AG04450 (cell line): ENCODE measurements at places on chromosomes 7 and 10.

DNA sequence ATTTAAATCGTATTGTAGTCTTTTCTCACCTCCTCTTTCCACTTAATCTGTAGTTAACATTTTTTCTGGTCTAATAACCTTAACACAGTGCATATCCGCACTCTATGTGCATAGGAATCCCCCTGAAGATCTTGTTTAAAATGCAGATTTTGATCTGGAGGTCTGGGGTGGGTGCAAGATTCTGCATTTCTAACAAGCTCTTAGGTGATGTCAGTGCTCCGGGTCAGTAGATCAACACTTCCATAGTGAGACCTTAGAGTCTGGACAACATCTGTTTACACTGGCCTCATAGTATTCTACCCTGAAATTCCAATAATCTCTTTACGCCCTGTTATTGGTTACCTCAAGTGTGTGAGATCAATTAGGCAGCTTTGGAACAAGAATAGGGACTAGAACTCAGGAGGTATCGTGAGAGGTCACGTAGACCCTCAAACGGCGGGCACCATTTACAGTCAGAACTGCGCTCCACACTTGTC, 434 bp upstream of the PLEKHA8 start:
- DNase-seq, result no peak

DNA sequence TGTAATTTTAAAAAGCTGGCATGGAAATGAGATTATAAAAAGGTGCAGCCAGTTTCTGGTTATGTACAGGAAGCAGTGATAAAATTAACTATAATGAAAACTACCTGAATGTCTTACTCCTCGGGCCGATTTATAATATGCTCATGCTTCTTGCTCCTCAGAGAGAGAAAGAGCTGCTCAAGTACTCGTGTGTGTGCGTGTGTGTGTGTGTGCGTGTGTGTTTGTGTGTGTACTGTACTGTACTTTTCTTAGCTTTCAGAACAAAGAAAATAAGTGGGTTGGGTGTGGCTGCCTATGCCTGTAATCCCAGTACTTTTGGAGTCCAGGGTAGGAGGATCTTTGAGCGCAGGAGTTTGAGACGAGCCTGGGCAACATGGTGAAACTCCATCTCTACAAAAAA, 96.6 kb upstream of the NMT2 start:
- DNase-seq, result no peak

GRCh38 chr10:56360967-56361612, at the start of gene ZWINT:
ZWINT (minus strand) TSS chr10:56361259; CDS start chr10:56361236, 23 bp downstream.
- DNase-seq, result peak; percentile 92

DNA sequence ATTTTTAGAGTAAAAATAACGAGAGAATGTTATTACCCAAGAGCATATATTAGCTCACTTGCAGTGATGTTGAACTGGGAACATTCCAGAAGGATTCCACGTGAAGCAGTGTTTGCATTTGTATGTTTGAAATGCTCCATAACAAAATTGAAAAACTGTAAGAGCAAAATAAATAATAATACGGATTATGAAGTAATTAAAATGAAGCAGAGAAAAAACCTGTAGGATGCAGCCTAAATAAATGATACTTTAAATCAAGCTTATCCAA, 203.3 kb downstream of the BAMBI start:
- no peak for DNase-seq

DNA sequence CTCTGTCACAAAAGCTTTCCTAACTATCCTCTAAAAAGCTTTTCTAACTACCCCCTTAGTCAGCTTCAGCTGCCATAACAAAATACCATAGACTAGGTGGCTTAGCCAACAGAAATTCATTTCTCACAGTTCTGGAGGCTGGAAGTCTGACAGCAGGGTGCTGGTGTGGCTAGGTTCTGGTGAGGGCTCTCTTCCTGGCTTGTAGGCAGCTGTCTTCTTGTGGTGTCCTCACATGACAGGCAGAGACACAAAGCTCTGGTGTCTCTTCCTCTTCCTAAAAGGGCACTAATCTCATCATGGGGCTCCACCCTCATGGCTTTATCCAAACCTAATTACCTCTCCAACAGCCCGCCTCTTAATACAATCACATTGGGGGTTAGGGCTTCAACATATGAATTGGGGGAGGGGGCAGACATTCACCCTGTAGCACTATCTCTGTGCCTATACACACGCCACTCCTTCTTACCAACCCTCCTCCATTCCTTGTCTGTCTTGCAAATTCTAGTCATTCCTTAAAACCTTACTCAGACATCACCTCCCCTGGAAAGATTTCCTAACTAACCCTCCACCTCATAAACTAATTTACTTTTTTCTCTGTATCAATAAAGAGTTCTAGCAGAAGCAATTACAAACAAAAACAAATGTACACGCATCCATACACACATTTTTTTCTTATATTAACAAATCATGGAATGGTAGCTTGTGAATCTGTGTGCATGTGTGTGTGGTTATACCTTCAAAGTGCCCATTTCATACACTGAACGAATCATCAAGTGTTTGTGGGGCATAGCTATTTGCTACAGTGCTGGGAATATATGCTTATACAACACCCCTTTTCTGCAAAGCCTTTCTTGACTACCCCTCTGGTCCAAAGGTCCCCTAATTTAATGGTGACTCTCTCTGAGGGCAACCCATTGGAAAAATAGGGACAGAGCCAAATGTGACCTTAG, 26.4 kb downstream of the RHOBTB1 start:
- no peak for DNase-seq

- DNase-seq, result no peak
These were observed at the start of gene NPTX2 for GRCh38 chr7:98617051-98617959. NPTX2 (plus strand) TSS chr7:98617285; CDS start chr7:98617462, 177 bp downstream.

DNA sequence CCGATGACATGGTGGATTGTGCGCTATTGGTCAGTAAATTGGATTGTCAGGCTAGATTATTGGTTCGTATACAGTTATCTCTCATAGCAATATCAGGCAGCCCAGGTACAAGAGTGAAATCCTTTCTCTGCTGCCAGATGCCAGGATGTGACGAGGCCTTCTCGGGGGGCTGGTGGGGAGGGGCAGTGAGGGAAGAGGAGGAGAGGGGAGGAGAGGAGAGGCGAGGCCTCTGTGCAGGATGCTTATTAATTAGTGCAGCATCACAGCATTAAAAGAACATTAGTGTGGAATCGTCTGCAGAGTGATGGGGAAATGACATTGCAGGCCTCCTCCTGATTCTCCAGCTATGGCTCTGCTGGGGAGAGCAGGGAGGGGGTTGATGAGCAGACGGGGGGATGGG, 30.5 kb upstream of the SLF2 start:
- DNase-seq, result no peak

GRCh38 chr7:129461809-129462208, 27.6 kb downstream of the STRIP2 start:
- DNase-seq, result no peak

- no peak for DNase-seq
These were observed 2.3 kb upstream of the BBS9 start for GRCh38 chr7:33127085-33127484.

GRCh38 chr10:133394801-133395221, 854 bp downstream of the MTG1 start:
- no peak for DNase-seq

DNA sequence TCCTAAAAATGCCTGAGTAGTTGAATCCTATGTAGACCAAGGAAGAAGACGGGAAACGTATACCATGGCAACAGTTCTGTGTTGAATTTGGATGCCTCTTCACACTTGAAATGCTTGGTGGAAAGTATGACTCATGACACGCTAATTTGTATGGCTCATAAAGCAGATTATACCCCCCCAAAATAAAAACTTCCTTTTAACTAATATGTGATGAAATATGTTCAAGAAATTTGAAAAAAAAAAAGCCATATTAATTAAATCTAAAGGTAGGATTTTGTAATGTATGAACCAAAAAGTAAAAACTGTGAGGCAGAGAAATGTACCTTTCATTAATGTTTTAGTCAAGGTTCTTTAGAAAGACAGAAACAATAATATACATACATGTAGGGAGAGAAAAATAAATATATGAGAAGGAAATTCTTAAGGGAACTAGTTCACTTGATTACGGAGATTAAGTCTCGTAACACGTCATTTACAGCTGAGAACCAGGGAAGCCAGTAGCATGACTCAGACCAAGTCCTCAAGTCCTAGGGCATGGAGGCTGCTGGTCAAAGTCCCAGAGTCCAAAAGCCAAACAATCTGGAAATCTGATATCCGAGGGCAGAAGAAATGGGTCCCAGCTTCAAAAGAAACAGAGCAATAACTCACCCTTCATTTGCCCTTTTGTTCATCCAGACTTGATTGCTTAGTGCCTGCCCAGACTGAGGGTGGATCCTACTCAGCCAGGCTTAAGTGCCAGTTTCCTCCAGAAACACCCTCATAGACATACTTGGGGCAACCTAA, 485.1 kb downstream of the SEMA3D start:
- peak; percentile 46 for DNase-seq

- no peak for DNase-seq
These were observed 781.1 kb downstream of the INHBA start for GRCh38 chr7:40921589-40922315.

DNA sequence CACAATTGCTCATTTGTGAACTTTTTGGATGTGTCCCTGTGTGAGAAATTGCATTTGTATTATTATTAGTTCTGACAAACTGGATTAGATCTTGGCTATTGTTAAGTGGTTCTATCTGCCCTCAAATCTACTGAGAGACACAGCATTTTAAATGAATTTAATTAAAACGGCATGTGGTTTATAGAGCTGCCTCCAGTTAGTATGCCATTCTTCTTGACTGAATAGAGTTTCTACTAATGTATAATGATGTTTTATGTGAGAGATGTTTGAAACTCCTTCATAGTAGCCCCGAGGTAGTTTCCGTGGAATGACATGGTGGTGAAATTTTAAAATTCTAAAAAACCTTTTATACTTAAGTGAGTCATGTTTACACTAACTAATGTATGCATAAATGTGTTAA, 110.9 kb downstream of the DYNC1I1 start:
- DNase-seq, result no peak

GRCh38 chr10:101967713-101968112, 88.3 kb downstream of the ARMH3 start:
- peak; percentile 15 for DNase-seq

- DNase-seq, result no peak
These were observed 21.3 kb upstream of the ST8SIA6 start for GRCh38 chr10:17475661-17476060.

GRCh38 chr10:8247191-8247590, 192.7 kb downstream of the GATA3 start:
- DNase-seq, result no peak
